ENCODE measurements at places on chromosomes 1 and 21. TPM values are rescaled to one million over a fixed set of nuclear protein-coding genes. Genes with fewer than 3 reads are reported as not detected.
A peak's percentile ranks its signal among the peaks of the same experiment; 100 is the strongest.

GRCh38 chr1:206935491-206936067 lies 10.7 kb downstream of the PIGR start:
- no peak overlapping the region for H3K4me3 ChIP-seq
- peaks cover 37% of the 10 kb centered on the region for H3K27me3 ChIP-seq
- no peaks in the 10 kb centered on the region for H3K4me1 ChIP-seq
- no peak overlapping the region for H3K27ac ChIP-seq

DNA sequence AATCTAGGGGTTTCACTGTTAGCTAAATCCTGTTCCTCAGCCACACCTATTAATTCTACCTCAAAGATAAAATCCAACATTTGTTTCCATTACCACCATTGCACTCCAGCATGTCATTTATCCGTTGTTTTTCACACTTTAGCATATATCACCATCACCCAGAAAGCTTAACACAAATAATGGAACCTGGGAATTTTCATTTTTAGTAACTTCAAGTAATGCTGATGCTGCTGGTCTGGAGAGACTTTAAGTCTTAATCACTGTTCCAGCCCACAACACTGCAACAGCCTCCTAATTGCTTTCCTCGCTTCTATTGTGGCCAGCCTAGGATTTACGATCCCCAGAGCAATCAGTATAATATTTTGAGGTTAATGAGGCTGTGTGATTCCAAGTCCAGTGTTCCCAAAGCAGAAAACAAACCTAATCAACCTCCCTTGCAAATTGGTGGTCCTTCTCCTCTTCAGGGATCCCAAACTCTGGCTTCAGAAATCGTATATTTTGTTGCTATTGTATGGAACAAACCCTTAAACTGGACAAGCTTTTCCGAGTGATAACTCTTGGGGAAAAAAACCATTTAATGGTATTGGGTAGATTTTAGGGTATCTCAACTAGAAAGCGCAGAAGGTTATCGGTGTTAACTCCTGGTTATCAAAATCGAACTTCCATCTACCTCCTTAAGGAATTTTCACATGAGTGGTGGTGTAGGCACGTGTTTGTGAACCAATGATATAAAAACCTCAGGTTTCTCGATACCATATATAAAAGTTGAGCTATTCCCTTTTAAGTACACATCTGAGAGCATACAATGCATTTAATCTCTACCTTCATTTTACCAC lies 50.0 kb upstream of the BOLA1 start:
- no peaks in the 10 kb centered on the region for H3K27me3 ChIP-seq
- peak overlapping the region; percentile 91 for H3K27ac ChIP-seq
- H3K4me3 ChIP-seq: peak overlapping the region; percentile 75

Gene MSH4
- total RNA-seq: 0.29 TPM

Gene PEX14
- 31.4 TPM for total RNA-seq

- H3K27ac ChIP-seq: no peak overlapping the region
- DNase-seq: no peak
- peaks cover 15% of the 10 kb centered on the region for H3K4me1 ChIP-seq
- no peak overlapping the region for H3K4me3 ChIP-seq
- H3K27me3 ChIP-seq: no peaks in the 10 kb centered on the region
- peaks cover 7% of the 10 kb centered on the region for H3K36me3 ChIP-seq
These were observed 176.7 kb downstream of the LYPLAL1 start for GRCh38 chr1:219350172-219350931.

- DNase-seq: no peak
- H3K36me3 ChIP-seq: no peaks in the 10 kb centered on the region
These were observed 20.1 kb downstream of the KIAA0040 start for GRCh38 chr1:175172503-175172902.

Measured in mesothelial cell of epicardium (in vitro differentiated cells).